Suprapubic skin (tissue), 4 donors: ENCODE measurements at places on chromosomes 5 and 9.

- H3K36me3 ChIP-seq, result no peaks in the 10 kb centered on the region
- H3K27ac ChIP-seq, result no peak overlapping the region
- H3K4me3 ChIP-seq, result no peak overlapping the region
- no peak for DNase-seq
- H3K4me1 ChIP-seq, result no peaks in the 10 kb centered on the region
Observed at GRCh38 chr5:8993031-8993430, 552.8 kb downstream of the SEMA5A start.

- no peaks in the 10 kb centered on the region for H3K36me3 ChIP-seq
- peaks cover 15% of the 10 kb centered on the region for H3K4me1 ChIP-seq
- no peak overlapping the region for H3K4me3 ChIP-seq
- peak; percentile 63 for DNase-seq
Observed at GRCh38 chr5:124342027-124342471, 404.4 kb downstream of the ZNF608 start.

DNA sequence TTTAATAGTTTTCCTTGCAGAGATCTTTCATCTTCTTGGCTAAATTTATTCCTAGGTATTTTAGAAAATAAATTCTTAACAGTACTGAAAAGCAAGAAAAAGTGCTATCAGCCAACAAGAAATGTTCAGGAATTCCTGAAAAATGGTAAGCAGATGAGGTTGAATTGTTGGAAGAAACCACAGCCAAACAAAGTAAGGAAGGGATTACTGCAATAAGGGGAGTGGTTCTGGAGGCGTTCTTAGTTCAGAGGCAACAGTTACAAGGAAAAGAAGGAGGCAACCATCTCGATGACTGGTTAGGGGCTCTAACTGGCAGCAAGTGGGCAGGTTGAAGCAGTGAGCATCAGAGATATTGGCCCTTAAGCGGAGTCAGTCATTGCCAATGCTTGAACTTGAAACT is 12.8 kb upstream of the OR13J1 start:
- no peak overlapping the region for H3K27ac ChIP-seq
- peaks cover 3% of the 10 kb centered on the region for H3K4me1 ChIP-seq
- no peak for DNase-seq
- H3K4me3 ChIP-seq, result no peak overlapping the region

DNA sequence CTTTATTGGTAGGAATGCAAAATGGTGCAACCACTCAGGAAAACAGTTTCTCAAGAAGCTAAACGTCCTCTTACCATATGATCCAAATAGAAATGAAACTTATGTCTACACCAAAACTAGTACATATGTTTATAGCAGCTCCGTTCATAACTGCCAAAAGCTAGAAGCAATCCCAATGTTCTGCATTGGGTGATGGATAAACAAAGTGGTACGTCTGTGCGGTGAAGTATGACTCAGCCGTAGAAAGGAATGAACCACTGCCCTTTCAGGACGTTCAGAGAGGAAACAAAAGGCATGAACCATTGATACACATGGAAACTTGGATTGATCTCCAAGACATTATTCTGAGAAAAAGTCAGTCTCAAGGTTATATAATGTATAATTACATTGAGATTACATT is 27.6 kb downstream of the HNRNPH1 start:
- H3K4me1 ChIP-seq, result no peaks in the 10 kb centered on the region
- DNase-seq, result no peak
- no peaks in the 10 kb centered on the region for H3K27me3 ChIP-seq
- no peak overlapping the region for H3K4me3 ChIP-seq

DNA sequence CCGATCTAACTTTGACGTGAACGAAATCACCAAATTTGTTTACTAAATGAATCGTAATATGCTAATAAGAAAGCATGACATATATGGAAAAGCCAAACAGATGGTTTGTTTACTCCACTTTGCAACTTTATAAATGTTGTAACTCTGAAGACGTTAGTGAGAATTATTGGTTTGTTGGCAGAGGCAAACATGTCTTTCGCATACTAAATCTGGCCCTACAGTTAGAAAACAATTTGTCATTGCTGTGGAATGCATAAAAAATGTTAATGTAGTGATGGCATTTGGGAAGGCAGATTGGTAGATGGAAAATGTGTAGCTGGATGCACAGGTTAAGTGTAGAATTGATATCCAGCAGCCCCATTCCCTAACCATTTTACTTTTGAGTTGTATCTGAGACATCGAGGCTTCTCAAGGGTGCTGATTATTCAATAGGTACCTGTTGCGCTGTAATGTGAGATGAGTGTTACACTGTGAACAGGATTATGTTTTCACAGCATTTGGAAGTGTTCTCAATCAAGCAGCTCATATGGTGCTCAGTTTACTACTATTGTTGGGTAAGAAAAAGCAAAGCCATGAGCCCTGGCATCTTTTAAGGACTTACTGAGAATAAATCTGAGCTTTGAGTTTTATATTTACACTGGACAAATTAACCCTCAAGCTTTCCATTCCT is 444.8 kb downstream of the BNC2 start:
- H3K27ac ChIP-seq, result no peak overlapping the region
- H3K27me3 ChIP-seq, result no peaks in the 10 kb centered on the region
- DNase-seq, result no peak
- H3K36me3 ChIP-seq, result no peaks in the 10 kb centered on the region
- H3K4me3 ChIP-seq, result no peak overlapping the region

GRCh38 chr5:172178991-172179989 is 8.7 kb downstream of the STK10 start:
- H3K4me3 ChIP-seq, result peak overlapping the region; percentile 22
- no peak for DNase-seq
- no peaks in the 10 kb centered on the region for H3K36me3 ChIP-seq
- peak overlapping the region; percentile 39 for H3K27ac ChIP-seq
- peaks cover 29% of the 10 kb centered on the region for H3K4me1 ChIP-seq

DNA sequence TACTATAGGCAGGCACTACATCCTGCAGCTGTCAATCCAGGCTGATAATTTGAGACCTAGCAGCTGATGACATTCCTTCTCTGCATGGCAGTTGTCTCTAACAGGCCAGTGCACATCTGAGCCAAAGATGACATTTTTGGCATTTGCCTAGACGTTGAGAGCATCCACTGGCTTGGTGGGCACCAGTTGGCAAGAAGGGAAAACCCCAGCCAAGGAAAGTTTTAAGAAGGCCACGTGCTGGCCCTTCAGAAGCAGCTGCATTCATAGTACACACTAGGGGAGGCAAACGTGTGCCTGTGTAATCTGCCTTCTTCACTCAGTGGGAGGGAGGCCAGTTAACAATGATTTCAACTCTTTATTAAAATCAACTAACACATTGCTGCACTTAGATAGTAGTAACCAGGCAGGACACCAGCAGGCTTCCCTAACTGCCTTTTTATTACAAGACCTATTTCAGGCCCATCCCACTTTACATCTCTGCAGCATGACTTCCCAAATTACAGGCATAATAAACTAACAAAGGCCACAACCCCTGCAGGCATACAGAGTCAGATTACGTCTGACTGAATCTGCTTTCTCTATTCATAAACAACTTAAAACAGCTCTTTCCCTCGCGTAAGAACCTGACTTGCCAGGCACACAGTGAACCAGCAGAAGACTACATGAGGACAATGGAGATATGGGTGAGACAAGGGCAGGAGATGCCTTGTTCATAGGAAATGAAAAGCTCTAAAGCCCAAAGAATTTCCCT is 576.3 kb downstream of the PDE4D start:
- H3K27me3 ChIP-seq, result no peaks in the 10 kb centered on the region
- H3K4me3 ChIP-seq, result no peak overlapping the region
- no peaks in the 10 kb centered on the region for H3K36me3 ChIP-seq
- peaks cover 15% of the 10 kb centered on the region for H3K4me1 ChIP-seq
- peak overlapping the region; percentile 53 for H3K27ac ChIP-seq
- no peak for DNase-seq

- H3K27ac ChIP-seq, result no peak overlapping the region
- no peak for DNase-seq
- H3K36me3 ChIP-seq, result no peaks in the 10 kb centered on the region
- no peak overlapping the region for H3K4me3 ChIP-seq
- H3K27me3 ChIP-seq, result no peaks in the 10 kb centered on the region
Observed at GRCh38 chr5:61618577-61618976, 286.5 kb downstream of the ZSWIM6 start.

- DNase-seq, result no peak
- H3K27ac ChIP-seq, result no peak overlapping the region
- no peaks in the 10 kb centered on the region for H3K27me3 ChIP-seq
- H3K36me3 ChIP-seq, result no peaks in the 10 kb centered on the region
Observed at GRCh38 chr5:153619771-153620170, 129.3 kb downstream of the GRIA1 start.

DNA sequence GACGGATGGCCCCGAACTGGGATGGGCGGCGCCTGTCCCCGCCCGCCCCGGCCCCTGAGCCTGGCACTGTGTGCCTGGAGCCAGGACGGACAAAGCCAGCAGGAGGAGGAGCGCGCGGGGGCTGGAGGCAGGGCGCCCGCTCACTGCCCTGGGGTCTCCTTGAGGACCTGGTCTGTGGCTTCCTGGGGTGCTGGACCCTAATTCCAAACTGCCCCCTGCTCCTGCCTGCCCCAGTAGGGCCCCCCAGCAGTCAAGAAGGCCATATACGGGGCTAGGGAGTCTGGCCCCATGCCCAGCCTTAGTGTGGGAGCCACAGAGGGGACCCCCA is 29.2 kb upstream of the RXRA start:
- no peak overlapping the region for H3K4me3 ChIP-seq
- H3K27ac ChIP-seq, result no peak overlapping the region
- no peaks in the 10 kb centered on the region for H3K27me3 ChIP-seq
- DNase-seq, result no peak
- no peaks in the 10 kb centered on the region for H3K36me3 ChIP-seq

GRCh38 chr9:137176302-137177182 is 4.7 kb upstream of the TMEM210 start:
- no peak overlapping the region for H3K27ac ChIP-seq
- H3K27me3 ChIP-seq, result peaks cover 15% of the 10 kb centered on the region
- DNase-seq, result no peak
- H3K4me3 ChIP-seq, result no peak overlapping the region
- H3K36me3 ChIP-seq, result peaks cover 44% of the 10 kb centered on the region

- no peaks in the 10 kb centered on the region for H3K27me3 ChIP-seq
- H3K4me1 ChIP-seq, result no peaks in the 10 kb centered on the region
- H3K4me3 ChIP-seq, result no peak overlapping the region
- H3K36me3 ChIP-seq, result peaks cover 7% of the 10 kb centered on the region
- no peak for DNase-seq
- H3K27ac ChIP-seq, result no peak overlapping the region
Observed at GRCh38 chr9:21871256-21871975, 69.0 kb downstream of the MTAP start.
